IMR-90 (cell line): ENCODE measurements at places on chromosomes 11 and 22.

DNA sequence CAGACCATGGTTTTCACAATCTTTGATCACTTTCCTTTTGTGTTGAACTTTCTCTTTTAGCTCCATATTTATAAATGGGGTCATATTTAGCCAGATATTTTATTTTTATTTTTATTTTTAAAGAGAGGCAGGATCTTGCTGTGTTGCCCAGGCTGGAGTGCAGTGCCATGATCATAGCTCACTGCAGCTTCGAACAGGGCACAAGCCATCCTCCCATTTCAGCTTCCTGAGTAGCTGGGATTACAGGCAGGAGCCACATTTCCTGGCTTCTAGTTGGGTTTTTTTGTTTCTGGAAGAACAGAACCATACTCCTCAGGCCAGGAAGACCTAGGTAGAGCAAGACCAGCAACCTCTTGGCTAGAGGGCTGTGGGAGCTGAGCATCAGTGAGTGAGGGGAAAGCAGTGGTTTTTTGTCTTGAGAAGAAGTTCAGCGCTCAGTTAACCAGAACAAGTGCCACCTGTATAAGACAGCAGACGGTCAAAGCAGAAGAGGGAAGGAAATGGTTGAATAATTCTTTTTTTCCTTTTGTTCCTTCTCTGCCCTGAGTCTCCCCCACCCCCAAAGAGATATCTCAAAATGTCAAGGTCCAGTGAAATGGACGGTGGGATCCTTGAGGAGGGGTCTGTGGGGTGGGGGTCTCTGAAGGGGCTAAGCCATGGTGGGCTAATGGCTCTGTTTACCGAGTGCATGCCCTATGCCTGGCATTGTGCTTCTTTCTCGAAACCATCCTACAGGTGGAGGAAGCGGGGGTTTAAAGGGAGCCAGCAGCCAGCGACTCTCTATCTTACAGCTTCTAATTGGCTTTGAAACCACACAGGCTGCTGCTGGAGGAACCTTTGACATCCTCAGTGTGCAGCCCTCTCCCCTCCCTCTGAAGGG is 63.0 kb downstream of the PTPRJ start:
- DNase-seq: no peak

- peak; percentile 33 for DNase-seq
These were observed at the start of gene CSNK1E for GRCh38 chr22:38317122-38317994. Gene CSNK1E (minus strand): TSS chr22:38317433. CDS start chr22:38314157, 3,276 bp downstream.

GRCh38 chr22:22974795-22975580 is 87.4 kb downstream of the IGLL5 start:
- no peak for DNase-seq

- DNase-seq: no peak
These were observed 4.0 kb downstream of the TCN1 start for GRCh38 chr11:59862252-59862651.

GRCh38 chr11:62918531-62918930 is 2.6 kb downstream of the CHRM1 start:
- no peak for DNase-seq

DNA sequence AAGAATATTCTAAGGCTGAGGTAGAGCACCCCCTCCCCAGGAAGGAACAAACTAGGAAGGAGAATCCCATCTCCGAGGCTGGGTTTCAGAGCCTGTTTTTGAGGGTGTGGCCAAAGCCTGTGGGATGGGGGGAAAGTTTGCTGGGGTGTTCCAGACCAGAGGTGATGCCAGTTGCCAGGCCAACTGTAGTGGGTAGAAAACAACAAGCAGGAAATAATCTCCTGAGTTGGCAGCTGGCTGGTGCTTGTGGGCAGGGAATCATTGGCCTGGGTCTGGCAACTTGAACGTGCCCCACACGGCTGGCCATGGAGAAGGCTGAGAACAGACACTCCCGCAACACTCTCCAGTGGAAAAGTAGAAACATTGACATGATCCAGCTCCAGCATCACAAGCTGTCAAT is 385.6 kb downstream of the ETS1 start:
- DNase-seq: no peak

- peak; percentile 29 for DNase-seq
These were observed 69.7 kb downstream of the SNX19 start for GRCh38 chr11:130846606-130847005.

DNA sequence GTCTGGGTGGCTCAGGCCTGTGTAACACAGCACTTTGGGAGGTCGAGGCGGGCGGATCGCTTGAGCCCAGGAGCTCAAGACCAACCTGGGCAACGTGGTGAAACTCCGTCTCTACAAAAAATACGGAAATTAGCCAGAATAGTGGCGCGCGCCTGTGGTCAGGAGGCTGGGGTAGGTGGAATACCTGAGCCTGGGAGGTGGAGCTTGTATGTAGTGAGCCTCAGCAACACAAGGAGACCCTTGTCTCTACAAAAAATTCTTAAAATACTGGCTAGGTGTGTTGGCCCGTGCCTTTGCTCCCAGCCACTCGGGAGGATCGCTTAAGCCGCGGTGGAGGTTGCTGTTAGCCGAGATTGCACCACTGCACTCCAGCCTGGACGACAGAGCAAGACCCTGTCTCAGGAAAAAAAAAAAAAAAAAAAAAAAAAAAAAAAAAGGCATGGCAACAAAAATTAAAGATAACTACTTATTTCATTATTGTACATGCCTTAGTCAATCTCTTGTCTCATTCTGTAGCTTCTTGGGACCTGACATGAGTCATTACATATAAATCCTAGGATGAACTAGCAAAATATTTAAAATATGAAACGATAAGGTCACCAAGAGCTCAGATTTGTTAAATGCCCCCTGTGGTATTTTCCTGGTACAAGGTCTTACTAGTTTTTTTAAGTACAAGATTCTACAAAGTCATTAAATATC is 1.1 kb downstream of the TAF1D start:
- peak; percentile 56 for DNase-seq

- peak; percentile 86 for DNase-seq
These were observed 125.0 kb upstream of the ARHGAP42 start for GRCh38 chr11:100562128-100562527.
